ENCODE measurements at places on chromosomes 2 and 18.
A peak's percentile ranks its signal among the peaks of the same experiment; 100 is the strongest.

- peak; percentile 66 for DNase-seq
Measured at GRCh38 chr2:73979021-73979420, 5.7 kb upstream of the TET3 start.

- DNase-seq, result no peak
Measured at GRCh38 chr2:143558665-143559064, 429.4 kb downstream of the ARHGAP15 start.

DNA sequence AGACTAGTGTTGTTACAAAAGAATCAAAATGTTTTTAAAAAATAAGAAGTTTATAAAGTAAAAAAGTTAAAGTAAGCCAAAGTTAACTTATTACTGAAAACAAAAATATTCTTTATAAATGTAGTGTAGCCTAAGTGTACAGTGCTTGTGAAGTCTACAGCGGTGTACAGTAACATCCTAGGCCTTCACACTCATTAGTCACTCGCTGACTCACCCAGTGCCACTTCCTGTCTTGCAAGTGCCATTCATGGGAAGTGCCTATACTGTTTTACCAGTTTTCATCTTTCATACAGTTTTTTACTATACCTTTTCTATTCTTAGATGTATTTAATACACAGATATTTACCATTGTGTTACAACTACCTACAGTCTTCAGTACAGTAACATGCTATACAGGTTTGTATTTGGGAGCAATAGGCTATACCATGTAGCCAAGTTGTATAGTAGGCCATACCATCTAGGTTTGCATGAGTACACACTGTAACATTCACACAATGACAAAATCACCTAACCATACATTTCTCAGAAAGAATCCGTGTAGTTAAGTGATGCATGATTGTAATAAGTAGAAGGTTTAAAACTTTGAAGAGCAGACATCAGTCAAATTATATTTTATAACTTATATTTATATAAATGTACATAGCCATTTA, 13.4 kb downstream of the SERPINB7 start:
- DNase-seq, result peak; percentile 27

DNA sequence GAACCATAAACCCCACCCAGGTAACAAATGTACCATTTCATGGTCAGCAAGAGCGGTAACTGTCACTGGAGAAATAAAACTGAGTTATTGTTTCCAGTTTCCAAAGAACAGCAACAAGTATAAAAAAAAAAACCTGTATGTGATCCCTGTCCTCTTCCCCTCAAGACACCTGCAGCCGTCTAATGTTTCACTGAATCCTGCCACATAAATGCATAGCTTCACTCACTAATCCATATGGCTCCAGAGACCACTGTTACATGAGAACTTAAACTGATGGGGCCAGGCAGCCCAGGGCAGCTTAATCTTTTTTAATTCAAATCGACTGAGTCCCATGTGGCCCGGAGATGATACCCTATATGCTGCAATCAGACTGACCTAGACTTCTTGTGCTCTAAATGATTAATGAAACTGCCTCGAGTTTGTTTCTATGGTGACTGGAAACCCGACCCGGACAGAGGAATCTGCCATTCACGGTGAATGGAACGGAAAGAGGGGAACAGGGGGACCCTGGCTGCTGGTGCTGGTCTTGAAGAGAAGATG, 60.9 kb upstream of the SIX2 start:
- no peak for DNase-seq

- no peak for DNase-seq
Measured at GRCh38 chr2:33118651-33119050, 171.9 kb downstream of the LTBP1 start.

- DNase-seq, result no peak
Measured at GRCh38 chr2:162092658-162093556, 18.9 kb upstream of the DPP4 start.

- no peak for DNase-seq
Measured at GRCh38 chr2:205814039-205814364, 131.7 kb downstream of the NRP2 start.

DNA sequence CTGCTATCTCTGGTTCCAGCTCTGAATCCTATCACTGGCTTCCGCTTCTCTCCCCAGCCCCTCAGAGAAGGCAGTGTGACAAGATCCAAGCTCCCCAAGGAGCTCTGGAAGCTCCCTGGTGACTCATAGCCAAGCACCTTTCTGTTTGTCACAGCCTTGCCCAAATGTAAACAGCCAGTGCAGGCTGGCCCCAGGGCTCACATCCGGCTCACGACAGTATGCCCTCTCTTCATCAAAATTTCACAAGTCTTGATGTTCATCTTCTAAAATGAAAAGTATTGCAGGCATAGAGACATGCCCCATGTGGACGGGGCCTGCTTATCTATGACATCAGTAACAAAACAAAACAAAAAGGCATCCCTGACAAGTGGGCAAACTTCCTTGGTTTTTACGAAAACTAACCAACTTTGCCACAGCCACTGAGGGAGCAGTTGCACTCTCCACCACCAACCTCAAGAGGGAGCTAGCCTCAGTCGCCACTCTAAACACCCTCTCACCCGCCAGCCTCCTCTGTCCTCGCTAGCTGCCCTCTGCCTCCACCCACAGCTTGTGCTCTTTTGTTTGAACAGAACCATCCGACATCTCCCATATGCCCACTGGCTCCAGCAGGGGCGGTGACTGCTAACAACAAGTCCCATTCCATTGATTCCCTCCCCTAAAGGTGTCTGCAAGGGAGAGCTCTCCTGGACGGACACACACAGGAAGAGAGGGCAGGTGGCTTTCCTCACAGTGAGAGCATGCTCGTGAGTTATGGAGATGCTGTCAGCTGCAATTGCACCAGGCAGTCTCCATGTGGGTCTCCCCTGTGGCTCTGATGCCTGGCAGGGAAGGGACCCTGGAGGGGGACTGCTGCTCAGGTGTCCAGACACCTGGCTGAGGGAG, 71.0 kb upstream of the DAPL1 start:
- DNase-seq, result peak; percentile 45

GRCh38 chr2:142865924-142866323, 11.5 kb upstream of the KYNU start:
- DNase-seq, result peak; percentile 34

DNA sequence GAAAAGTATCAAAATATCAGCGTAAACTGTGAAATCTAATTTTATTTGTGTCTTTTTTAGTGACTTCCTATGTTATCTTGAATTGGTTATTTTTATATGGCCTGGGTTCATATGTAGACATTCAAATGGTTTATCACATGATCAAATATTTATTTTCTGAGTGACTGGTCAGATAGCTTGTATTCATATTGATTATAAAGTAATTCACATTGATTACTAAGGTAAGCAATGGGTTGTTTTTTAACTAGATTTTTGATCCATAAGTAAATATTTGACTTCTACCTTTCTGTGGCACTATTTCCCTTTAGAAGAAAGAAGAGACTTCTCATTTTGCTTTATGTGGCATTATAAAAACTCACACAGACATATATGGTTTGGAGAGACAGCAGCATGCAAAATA, 260.5 kb downstream of the TCF4 start:
- DNase-seq, result no peak

DNA sequence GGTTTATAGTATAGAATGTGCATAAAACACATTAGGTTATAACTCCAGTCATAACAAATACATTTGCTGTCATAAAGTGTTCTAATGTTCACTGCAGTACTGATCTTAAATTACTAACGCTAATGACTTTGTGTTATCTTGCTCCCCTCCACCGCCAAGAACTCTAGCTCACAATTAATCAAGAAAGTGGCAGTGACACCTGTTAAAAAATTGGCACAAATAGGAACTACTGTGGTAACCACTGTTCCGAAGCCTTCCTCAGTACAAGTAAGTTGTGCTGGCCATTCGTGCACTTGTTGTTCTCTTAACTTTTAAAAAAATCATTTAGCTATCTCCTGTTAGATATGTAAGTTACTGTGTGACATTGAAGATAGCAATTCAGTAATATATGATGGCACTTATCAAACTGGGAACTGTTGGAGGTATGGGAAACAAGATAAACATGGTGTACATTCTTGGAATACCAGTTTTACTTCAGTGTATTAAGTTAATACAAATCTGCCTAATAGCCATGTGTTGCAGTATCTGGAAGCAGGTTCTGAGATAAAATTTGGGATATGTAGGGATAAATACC, 41.2 kb downstream of the TAF4B start:
- DNase-seq, result peak; percentile 5

- DNase-seq, result no peak
Measured at GRCh38 chr2:238081150-238081549, 19.0 kb upstream of the ESPNL start.

DNA sequence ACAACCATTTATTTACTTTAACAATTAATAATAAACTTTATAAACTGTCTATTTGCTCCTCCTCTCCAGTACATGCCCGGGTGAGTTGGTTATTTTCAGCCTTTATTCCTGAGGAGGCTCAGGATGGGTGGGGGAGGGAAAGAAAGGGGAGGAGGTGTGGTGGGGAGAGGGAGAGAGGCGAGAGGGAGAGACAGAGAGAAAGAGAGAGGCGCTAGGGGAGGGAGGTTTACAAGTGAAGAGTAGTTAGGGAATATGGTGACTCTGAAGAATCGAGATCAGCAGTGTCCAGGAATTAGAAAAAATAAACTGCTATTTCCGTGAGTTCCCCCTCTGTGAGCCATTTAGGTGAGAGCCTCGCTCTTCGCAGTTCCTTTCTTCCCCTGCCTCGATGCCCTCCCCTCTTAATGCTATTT, 138.9 kb downstream of the MEIS1 start:
- no peak for DNase-seq

- DNase-seq, result no peak
Measured at GRCh38 chr2:206001912-206002311, 84.1 kb downstream of the INO80D start.

DNA sequence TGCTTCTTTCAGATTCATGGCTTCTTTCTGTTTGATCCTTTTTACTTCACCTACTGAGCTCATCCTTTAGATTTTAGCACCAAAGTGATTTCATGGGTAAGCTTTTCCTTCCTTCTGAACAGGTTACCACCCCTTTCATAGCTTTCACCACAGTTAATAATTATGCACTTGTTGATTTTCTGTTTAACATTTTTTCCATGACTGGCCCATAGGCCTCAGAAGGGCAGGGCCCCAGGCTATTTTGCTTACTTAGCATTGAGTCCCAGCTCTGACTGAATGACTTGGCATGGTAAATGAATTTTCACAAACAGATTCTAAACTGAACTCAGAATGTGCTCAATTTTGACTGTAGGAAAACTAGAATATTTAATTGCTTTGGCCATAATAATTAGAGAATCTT, 177.0 kb downstream of the GCA start:
- no peak for DNase-seq

- DNase-seq, result no peak
Measured at GRCh38 chr2:113112441-113112840, 15.0 kb upstream of the IL1RN start.

DNA sequence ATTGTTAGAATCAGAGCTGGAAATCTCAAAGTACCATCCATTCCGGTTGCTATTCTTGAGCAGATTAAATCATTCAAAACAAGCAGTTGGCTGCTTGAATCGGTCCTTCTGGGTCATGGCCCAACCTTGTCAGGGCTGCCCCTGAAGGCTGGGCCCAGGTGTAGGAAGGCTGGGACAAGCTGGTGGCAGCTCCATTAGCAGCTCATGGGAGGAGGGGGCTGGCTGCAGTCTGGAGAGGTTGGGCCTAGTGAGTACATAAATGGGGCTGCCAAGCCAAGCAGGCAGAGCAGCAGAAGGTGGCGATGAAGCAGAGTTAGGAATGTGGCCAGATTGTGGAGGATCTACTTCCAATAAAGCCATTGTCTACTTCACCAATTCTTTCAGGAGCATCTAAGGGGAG, 81.4 kb downstream of the ADCYAP1 start:
- no peak for DNase-seq

DNA sequence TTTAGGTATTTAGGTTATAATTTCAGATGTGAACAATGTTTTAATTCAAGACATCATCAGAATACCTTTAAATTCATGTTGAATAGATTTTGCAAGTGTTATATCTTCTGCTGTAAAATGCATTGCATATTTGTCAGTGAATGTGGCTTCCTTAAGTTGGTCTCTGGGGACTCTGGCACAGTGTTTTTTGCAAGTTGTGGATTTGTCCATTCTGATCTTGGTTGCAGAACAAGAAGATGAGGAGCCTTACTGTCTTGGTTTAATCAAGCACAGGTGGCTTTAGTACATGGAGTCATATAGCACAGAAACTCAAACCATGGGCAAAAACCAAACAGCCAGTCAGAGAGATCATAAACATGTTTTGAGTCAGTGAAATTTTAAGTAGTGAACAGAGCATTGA, 135.7 kb downstream of the ARHGAP28 start:
- no peak for DNase-seq

GRCh38 chr2:19971691-19972090, 18.2 kb downstream of the WDR35 start:
- no peak for DNase-seq

Data from stomach (tissue), 19 donors.